ENCODE measurements at places on chromosomes 1 and 21.

DNA sequence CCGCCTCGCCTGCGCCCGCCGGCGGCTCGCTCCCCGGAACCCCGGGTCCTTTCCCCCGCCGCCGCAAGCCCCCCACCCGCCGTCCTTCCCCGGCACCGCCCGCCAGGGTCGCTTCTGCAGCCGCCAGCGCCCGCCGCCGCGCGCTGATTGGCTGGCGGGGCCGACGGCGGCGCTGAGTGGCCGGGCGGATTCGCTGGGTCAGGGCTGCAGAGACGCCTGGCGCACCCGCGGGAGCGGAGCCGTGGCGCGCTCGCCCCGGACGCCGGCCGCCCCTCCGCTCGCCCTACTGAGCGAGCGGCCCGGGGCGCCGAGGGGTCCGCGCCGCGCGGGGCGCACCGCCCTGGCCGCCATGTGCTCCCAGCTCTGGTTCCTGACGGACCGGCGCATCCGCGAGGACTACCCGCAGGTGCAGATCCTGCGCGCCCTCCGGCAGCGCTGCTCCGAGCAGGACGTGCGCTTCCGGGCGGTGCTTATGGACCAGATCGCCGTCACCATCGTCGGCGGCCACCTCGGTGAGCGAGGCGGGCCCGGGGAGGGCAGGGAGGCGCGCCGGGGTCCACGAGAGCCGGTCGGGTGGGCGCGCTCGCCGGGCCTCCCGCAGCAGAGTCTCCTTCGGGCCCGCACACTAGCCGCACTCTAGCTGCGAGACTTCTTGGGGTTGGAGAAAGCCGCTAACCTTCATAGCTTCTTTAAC lies at the start of gene RIMKLA:
RIMKLA (plus strand) TSS at position 207 of the 694 bp plus-strand sequence; CDS start at position 350, 143 bp downstream.
- H3K27ac ChIP-seq: no peak within 1 kb of the TSS
- H3K27me3 ChIP-seq: peaks cover 5% of the 10 kb centered on the region
- peak within 1 kb of the TSS; percentile 50 for H3K4me3 ChIP-seq
- no peaks in the 10 kb centered on the region for H3K36me3 ChIP-seq
- DNase-seq: no peak

GRCh38 chr1:234372011-234372757 lies 1.1 kb upstream of the COA6 start:
- no peak for DNase-seq
- peaks cover 15% of the 10 kb centered on the region for H3K4me1 ChIP-seq
- H3K4me3 ChIP-seq: peak overlapping the region; percentile 89
- peaks cover 8% of the 10 kb centered on the region for H3K36me3 ChIP-seq
- no peak overlapping the region for H3K27ac ChIP-seq
- H3K27me3 ChIP-seq: no peaks in the 10 kb centered on the region

DNA sequence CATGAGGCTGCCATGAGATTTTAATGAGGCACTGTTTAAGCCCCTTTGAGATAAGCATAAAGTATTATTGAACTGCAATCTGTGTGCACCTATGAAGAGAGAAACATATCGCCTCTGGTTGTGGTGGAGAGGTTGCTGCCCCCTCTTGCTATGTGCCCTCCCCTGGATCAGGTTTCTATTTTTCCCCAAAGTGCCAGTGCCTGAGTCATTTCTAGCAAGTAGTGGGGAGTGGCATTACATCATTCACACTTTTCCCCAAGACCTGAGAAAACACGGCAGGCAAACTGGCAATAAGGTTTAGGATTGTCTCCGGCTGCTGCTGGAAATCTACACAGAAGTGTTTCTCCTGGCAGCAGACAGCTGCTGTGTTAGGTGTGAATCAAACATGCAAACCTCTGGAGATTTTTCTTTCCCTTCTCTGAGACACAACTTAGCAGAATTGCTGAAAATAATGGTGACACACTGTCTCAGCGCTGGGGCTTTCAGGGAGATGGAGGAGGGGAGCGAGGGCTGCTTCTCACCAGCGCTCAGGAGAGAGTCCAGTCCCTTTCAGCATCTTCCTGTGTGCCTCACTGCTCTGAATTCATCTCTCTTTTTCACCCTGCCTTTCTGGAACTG lies 13.7 kb upstream of the RGS16 start:
- H3K36me3 ChIP-seq: no peaks in the 10 kb centered on the region
- peaks cover 28% of the 10 kb centered on the region for H3K4me1 ChIP-seq
- no peak overlapping the region for H3K27ac ChIP-seq
- H3K4me3 ChIP-seq: no peak overlapping the region
- no peak for DNase-seq

DNA sequence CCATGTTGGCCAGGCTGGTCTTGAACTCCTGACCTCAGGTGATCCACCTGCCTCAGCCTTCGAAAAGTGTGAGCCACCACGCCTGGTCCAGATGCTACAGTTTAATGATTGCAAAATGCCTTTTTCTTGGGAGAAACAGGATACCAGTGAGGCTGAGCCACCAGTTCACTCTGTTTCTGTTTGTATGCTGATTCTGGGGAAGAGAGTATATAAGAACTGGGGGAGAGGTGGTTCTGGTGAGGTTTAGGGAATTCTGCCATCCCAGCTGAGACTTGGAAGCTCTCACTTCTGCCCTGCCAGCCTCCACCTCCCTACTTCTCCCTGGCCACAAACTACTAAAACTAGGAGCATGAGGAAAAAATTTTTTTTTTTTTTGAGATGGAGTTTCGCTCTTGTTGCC lies 8.1 kb upstream of the PMF1 start:
- H3K4me3 ChIP-seq: no peak overlapping the region
- peaks cover 3% of the 10 kb centered on the region for H3K4me1 ChIP-seq
- peaks cover 45% of the 10 kb centered on the region for H3K36me3 ChIP-seq
- no peaks in the 10 kb centered on the region for H3K27me3 ChIP-seq
- DNase-seq: no peak

DNA sequence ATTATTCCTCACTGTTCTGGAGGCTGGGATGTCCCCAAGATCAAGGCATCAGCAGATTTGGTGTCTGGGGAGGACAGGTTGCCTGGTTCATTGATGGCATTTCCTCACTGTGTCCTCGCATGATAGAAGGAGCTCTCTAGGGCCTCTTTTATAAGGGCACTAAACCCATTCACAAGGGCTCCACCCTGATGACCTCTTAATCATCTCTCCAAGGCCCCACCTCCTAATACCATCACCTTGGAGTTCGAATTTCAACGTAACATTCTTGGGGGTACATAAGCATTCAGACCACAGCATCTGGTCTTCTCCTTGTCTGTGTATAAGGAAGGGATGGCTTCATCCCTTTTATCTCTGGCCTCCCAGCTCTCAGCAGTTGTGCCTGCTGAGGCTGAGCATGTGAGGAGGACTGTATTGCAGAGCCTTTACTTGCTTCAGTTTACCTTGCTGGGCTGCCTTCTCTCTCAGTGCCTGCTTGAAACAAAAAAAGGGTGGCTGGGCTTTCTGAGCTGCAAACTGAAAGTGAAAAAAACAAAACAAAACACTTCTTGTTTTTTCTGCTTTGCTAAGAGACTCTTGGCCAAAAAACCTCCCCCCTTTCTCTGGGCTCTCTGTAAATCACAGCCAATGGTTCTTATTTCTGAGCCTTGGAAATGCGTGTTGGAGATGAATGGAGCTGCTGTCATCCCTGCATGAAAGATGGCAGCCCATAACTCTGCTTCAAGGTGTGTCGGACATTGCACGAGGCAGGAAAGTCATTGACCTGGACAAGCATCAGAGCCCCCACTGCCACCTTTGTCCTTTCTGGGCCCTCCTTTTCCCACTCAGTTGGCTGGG lies 75.8 kb downstream of the RHOU start:
- H3K27ac ChIP-seq: no peak overlapping the region
- H3K4me1 ChIP-seq: peaks cover 14% of the 10 kb centered on the region
- DNase-seq: no peak
- H3K27me3 ChIP-seq: no peaks in the 10 kb centered on the region
- H3K36me3 ChIP-seq: no peaks in the 10 kb centered on the region
- no peak overlapping the region for H3K4me3 ChIP-seq

GRCh38 chr1:108561689-108562326 lies 1.9 kb downstream of the EEIG2 start:
- peaks cover 19% of the 10 kb centered on the region for H3K4me1 ChIP-seq
- peak; percentile 75 for DNase-seq
- H3K27me3 ChIP-seq: no peaks in the 10 kb centered on the region
- H3K4me3 ChIP-seq: peak overlapping the region; percentile 65
- H3K27ac ChIP-seq: no peak overlapping the region

Data from effector memory CD4-positive, alpha-beta T cell (primary cell).